ENCODE measurements at places on chromosomes 5 and 9.

GRCh38 chr5:89064054-89064453 is 181.1 kb upstream of the MEF2C start:
- no peak for DNase-seq

DNA sequence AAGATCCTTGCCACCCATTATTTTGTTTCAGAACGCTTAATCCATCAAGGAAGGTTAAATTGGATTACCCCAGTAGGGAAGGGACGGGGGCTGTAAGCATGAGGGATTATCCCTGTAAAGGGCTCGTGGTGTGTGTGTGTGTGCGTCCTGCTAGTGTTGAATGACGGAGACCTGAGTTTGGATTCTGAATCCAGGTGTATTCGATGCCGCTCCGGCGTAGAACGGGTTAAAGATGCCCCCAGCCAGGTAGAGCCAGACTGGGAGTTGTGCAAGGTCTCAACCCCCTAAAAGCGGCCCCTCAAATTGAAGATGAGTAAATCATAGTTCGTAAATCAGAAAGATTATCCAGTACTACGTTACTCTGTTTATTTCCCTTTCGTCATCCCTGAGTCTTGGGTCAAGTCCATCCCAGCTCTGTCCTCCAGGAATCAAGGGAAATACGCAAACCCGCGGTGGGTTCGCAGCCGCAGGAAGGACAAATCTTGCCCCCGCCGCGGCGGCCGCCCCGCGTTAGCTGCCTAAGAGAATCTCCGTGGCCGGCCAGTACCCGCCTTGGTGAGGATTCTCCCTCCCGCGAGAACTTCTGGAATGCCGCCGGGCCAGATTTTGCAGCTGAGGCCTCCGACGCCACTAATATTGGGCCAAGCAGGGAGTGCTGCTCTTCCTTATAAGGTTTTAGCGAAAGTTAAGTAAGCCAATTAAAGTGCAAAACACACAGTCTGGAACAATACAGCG is 586 bp upstream of the MTAP start:
- DNase-seq: peak; percentile 50

DNA sequence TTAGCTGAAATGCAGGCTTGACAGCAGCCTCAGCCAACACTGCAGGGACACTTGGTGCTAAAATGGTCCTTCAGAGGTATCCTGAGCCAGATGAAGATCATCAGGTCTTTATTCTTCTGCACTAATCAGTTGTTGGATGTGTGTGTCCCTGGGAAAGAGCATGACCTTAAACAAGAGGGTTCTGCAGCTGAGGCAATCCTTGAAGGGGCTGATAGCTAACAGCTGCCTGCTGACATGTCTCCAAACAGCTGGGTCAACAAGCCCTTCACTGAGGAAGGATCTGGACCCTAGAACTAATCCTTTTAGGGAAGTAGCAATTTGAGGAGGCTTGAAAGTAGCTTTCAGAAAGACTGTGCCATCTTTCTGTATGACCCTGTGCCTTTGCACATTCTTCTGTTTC is 376.3 kb upstream of the ACTBL2 start:
- DNase-seq: no peak

DNA sequence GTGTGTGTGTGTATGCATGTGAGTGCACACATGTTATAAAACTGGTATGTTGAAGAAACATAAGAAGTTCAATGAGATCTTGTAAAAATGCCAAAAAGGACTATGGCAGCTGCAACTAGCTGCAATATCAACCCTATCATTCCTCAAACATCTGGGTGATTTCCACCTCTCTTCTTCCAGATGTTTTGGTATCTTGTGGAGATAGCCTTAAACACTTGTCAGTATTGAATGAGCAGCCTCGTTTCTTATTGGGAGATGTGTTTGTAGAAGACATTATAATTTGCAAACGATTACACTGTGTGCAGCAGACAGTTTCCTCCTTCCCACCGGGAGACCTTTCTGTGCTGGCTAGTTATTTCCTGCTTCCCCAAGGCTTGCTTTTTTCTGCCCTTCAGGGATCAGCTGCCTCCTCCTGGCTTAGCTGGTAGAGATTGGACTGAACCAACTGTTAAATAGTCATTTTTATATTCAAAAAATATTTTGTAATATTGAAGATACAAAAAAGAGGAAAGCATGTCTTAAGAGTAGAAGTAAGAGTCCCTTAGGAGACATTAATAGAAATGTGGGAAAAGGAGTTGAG is 168.4 kb upstream of the MPDZ start:
- DNase-seq: no peak

- DNase-seq: no peak
These were observed 2.6 kb downstream of the LURAP1L start for GRCh38 chr9:12777121-12778022.

DNA sequence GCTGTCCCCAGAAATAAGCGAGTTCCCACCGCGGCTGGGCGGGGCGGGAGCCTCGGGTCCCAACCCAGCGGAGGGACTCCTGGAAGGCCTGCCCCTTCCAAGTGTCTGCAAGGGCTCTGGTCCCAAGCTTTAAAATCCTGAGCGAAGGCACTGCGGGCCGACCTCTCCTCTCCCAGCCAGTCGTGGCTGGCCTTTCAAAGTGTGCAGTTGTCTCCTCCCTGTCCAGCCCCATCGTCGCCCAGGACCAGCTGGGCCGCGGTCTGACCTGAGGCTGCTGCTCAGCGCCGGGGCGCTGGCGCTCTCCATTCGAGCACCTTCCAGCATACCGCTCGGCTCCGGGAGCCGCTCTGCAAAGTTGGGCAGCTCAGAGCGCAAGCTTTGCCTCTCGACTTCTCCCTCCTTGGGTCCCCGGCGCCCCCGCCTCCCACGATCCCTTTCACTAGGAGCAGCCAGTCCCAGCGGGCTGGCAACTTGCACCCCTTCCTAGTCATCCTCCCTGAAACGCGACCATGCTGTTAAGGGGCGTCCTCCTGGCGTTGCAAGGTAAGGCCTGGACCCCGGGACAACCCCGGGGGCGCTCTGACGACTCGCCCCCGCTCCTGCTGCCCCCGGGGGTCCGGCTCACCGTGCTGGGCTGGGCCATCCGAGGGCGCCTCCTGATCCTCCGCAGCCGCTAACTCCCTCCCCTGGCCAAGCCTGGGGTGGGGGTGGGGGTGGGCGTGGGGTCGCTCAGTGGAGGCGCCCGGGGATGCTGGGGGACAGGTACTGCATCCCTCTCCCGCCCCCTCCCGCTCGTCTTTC is at the start of gene MAMDC2:
Gene MAMDC2, plus strand, starts transcription at position 160 of the 801 bp plus-strand sequence. Its CDS starts 350 bp downstream, at position 510.
- DNase-seq: no peak

- no peak for DNase-seq
These were observed 30.4 kb upstream of the NEURL1B start for GRCh38 chr5:172610643-172611042.

DNA sequence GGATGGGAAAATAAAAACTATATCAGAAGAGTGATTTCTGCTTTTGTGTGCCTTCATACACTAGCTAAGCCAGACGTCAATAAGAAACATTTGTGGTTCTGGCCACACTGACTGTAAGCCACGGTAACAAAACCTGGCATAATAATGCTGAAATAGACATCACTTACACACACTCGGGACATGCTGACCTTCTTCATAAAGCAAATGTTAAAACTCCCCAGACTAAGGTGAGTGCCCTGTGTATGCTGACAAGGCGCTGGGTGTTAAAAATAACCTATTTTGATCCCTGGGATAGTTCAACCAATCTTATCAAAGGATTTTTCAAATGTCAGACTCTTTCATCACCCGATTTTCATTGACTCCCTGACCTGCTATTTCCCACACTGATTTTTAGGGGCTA is 337.0 kb downstream of the RAB3C start:
- DNase-seq: no peak

DNA sequence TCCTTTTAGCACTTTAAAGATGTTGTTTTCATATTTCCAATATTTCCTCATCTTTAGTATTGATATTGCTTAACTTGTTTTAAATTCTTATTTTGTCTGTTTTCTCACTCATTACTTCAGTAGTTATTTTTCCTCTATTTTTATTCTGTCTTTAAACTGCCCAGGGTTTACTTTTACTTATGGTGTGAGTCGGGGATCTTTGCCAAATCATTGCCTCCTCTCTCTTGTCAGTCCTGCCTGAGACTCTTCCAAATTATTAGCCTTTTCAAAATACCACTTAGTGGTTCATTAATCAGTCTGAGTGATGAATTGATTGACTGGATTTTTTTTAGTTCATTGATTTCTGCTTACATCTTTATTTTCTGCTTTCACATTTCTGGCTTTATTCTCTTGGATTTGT is 72.9 kb downstream of the SH3GL2 start:
- DNase-seq: no peak

DNA sequence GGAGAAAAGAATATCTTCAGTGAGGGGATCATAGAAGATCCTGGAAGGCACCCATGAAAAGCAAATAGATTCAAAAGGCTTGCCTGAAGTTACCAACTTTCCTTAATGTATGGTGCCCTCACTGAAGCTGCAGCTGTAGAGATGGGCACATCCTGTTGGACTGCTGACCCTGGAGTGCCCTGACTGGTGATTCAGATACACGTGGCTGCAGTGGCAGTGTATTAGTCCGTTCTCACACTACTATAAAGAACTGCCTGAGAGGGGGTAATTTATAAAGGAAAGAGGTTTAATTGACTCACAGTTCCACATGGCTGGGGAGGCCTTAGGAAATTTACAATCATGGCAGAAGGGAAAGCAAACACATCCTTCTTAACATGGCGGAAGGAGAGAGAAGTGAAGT is 80.3 kb downstream of the OSMR start:
- no peak for DNase-seq

DNA sequence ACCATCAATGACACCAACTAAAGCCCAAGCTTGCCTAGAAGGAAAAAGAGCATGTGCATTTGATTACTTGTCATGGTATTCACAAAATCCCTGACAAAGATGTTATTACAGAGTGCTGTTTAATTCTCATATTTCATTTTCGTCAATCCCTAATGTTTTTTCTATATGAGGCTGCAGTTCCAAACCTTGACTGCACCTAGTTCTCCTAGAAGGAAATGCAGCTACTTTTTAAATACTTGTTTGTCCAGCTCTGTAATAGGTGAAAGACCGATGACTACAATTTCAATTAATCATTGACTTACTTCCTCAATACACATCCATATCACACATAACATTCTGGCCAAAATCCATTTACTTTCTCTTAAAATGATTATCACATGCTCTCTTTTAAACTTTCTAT is 28.1 kb downstream of the CEMIP2 start:
- DNase-seq: no peak

- no peak for DNase-seq
These were observed 71.5 kb downstream of the ANKRD33B start for GRCh38 chr5:10635257-10635866.

GRCh38 chr9:75382126-75382525 is 293.8 kb downstream of the OSTF1 start:
- no peak for DNase-seq

DNA sequence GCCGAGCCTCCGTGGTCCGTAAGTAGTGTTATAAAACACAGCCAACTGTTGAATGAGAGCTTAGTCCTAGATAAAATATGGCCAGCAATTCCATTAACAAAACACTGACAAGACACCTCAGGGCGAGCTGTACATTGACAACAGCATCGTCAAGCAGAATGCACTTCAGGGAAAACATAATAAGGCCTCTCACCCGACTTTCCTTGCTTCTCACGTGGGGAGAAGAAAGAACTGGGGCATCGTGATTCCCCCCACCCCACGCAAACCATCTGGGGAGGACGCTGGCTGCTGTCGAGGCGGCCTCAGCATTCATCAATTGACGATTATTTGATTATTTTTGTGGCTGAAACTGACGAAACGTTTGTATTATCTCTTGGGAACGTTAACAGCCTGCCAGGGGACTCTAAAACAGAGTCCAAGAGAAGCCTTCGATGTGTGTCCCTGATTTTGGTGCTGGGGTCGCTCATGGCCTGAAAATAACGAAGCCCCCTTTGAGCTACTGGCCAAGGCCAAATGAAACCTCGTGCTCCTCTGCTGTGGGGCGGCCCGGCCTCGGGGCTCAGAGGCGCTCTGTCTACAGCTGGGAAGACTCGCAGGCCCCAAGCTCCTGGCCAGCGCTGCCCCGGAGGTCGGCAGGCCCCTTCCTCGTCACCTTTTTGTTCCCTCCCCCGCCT is 464 bp downstream of the GDF9 start:
- DNase-seq: no peak

DNA sequence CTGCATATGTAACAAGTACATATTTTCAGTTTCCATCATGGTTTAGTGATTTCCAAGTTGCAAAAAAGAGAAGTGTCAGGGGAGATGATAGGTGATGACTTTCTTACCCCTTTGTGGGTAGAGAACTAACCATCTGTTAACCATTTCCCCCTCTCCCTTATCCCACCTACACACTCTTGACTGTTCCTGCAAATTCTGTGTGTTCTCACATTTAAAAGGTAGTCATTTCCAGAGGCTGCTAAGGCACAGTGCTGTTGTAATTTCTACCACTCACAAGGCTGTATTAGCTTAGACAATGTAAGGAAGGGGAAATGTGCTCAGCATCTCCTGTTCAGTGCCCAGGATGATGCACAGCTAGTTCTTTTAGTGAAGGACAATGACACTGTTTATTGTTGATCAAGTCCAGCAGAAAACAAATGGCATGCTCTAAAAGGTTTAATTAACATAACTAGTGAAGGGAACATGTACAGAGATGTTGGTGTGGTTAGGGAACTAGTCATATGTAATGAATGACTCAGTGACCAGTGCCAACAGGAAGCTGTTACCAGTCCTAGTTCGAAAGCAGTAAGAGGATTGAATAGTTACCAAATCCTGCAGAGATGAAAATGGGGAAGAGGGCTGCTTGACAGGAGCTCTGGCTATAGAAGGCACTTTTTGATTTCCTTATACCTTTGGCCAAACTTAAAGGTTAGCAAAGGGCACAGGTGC is 165.1 kb downstream of the PLK2 start:
- no peak for DNase-seq

GRCh38 chr9:123662057-123662776 is 267.7 kb downstream of the DENND1A start:
- DNase-seq: no peak

DNA sequence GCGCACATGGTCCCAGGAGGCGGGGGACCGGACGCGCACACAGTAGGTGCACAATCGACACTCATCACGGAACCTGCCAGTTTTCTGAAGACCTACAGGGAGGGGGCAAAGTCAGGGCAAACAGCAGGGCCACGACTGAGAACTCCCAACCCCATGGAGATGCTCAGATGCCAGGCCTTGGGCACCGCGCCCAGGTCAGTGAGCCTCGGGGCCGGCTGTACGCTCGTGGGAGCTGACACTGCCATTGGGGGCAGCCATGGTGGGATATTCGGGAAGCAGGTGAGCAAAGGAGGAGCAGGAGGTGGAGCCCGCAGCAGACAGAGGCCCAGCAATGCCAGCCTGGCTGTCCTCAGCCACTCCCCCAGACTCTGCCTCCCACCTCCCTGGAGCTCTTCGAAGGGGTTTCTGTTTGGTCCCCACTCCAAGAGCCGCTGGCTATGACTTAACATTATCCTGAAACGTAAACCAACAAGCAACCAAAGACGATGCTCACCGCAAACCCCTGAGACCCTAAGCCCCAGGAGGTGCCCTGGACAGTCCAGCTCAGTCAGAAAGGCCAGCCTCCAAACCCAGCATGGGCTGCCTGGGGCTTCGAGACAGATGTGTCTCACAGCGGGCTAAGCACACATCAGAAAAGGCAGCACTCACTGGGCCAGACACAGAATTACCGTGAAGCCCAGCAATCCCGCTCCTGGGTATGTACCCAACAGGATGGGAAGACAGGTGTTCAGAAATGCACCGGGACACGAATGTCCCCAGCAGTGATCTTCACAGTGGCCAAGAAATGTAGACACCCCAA is 78.4 kb downstream of the VAV2 start:
- DNase-seq: no peak

GRCh38 chr5:60473654-60474053 is 226.3 kb downstream of the DEPDC1B start:
- no peak for DNase-seq

- no peak for DNase-seq
These were observed 8.6 kb upstream of the PITX1 start for GRCh38 chr5:135042595-135042994.

All from AG04450 (cell line).